ENCODE measurements at places on chromosomes 3 and 15. TPM values are rescaled to one million over a fixed set of nuclear protein-coding genes. Genes with fewer than 3 reads are reported as not detected.

DNA sequence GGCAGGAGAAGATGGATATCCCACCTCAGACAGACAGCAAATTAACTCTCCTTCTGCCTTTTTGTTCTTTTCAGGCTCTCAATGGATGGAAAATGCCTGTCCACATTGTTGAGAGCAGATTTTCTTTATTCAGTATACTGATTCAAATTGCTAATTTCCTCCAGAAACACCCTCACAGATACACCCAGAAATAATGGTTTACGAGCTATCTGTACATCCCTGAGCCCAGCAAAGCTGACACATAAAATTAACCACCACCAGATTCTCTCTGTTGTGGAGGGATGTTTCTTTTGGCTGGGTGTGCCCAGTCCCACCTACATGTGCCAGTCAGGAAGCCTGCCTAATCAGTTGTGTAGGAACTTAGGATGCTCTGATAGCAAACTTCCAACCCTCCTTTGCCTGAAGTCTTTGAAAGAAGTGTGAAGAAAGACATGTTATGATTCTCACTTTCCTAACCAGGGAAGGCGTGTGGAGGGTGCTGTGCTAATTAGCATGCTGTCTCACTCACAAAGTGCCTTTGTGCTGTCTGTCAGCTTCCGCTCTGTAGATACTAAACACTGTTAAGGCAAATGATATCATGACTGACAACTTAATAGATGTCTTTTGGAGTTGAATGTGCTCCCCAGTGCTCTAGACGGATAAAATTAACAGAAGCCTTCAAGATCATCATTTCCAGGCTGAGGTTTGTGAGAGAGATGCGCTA, 208.5 kb downstream of the CLSTN2 start:
- DNase-seq, result no peak

Gene ACAD9
- polyA plus RNA-seq, result 34.5 TPM

Gene PLIN1
- 0.86 TPM for polyA plus RNA-seq

DNA sequence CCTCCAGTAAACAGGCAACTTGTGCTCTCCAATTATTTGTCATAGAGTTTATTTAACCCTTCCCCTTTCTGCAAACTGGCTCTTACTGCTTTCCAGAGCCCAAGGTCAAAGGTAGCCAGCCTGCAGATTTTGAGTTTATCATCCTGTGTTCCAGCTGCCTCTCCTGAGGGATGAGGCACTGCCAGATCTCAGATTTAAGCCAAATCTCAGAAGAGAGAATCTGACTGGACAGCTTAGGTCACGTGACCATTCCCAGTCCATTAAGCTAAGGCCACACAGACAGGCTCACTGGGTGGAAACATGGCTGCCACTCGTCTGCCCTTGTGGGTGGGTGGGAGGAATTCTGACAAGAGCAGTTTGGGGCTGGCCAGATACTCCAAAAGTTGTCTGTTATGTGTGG, 8.6 kb upstream of the SIAH2 start:
- DNase-seq, result no peak

All from right renal cortex interstitium (tissue), 3 donors.